ENCODE measurements at places on chromosomes 1 and 21. TPM values are rescaled to one million over a fixed set of nuclear protein-coding genes. Genes with fewer than 3 reads are reported as not detected.

Gene ECM1
- total RNA-seq: 7.2 TPM

GRCh38 chr1:85278853-85279314 is 2.5 kb upstream of the BCL10 start:
- H3K4me1 ChIP-seq: peaks cover 31% of the 10 kb centered on the region
- no peak overlapping the region for H3K4me3 ChIP-seq
- H3K27ac ChIP-seq: peak overlapping the region; percentile 81
- H3K36me3 ChIP-seq: no peaks in the 10 kb centered on the region
- DNase-seq: peak; percentile 93
- H3K27me3 ChIP-seq: no peaks in the 10 kb centered on the region

Gene PDE9A
- 1.5 TPM for total RNA-seq

Gene ACTA1
- total RNA-seq: 0.22 TPM

Gene NR1I3
- not detected for total RNA-seq
